ENCODE measurements at places on chromosomes 2 and 18. TPM values are rescaled to one million over a fixed set of nuclear protein-coding genes. Genes with fewer than 3 reads are reported as not detected.

The SERPINB12 gene
- polyA plus RNA-seq: 4.0 TPM

The SCG2 gene
- polyA plus RNA-seq: 0.71 TPM

The UGT1A7 gene
- 0.11 TPM for polyA plus RNA-seq

The SMAD2 gene
- 37.0 TPM for polyA plus RNA-seq

The SERPINB11 gene
- polyA plus RNA-seq: 0.23 TPM
